Activated gamma-delta T cell (primary cell): ENCODE measurements at places on chromosomes 2 and 18.

GRCh38 chr18:26424428-26425147 is 123.8 kb downstream of the KCTD1 start:
- DNase-seq = no peak

- DNase-seq = no peak
These were observed 239.5 kb downstream of the WDR7 start for GRCh38 chr18:56890632-56891031.

DNA sequence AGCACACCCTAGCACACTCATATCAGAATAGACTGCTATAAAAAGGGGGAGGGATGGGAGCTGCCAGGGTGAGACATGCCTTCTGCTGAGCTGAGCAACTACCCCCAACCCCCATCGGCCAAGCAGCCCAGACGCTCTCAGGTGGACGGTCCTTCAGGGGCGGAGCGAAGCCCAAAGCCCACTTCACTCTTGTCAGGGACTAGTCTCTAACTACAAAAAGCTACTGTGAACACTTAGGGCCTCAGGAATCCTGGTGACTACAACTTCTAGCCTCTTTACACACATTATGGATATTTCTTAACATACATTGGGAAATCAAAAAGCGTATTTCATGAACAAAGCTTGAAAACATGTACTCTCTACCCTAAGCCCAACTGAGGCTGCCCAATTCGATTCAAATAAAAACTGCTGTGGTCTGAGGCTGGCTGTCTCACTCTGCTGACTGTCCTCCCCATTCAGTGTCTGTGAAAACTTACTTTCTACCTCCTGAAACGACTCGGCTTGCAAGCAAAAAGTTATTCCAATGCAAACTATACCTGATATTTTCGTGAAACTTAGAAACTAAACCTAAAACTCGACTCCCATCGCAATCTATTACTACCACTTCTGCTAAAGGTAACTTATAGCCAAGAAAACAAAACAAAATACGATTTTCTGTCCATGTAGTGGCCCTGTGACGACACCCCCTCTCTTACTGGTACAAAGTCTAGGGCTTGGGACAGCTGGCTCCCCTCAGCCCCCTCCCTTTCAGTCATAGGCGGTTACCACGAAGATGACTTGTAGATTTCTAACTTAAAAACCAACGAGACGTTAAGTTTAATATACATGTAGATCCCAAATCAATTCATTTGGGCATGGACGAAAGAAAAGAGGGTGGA is 1.2 kb downstream of the SERTAD2 start:
- no peak for DNase-seq

DNA sequence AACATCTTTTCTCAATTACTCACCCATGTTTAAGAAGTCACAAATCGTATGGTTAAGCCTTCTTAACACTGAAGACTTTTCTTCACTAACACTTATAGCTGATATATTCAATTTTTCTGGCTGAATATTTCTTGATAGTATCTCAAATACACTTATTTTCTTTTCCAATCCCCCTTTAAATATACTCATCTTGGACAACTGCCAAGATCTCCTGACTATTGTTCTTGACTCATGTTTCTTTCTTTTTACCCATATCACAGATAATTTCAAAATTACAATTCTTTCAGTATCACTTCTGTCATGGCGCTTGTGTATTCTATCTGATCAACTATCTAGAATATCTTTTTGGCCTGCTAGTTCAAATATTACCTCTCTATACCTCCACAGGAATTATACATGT is 954.3 kb upstream of the ACVR2A start:
- no peak for DNase-seq

DNA sequence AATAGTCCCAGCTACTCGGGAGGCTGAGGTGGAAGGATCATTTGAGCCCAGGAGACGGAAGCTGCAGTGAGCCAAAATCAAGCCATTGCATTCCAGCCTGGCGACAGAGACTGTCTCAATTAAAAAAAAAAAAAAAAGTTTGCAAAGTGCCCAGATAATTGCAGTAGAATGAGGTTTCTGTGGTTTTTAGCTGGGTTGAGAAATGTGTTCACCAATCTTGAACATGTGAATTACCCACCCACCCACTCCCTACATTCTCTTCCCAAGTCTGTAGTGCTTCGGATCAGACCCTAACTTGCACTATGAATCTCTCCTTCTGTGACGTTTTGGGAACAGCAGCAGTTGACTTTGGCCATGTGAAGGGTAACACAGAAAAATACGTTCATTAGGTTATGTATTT is 247.3 kb downstream of the PTGR3 start:
- DNase-seq = no peak

DNA sequence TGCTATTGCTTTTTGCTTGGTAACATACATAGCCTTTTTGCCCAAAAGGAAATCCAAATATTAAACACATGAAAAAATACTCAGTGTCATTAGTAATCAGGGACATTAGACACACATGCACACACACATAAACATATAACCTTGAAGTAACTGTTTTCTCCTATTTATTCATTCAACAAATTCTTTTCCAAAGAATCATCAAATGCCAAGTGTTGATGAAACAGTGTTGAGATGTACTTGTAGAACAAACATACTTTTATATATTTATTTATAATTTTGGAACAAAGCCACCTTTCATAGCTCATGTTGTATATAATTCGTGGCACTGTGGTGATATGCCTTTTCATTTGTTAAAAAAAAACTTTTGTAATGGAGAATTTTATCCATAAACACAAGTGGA is 81.0 kb downstream of the APLF start:
- no peak for DNase-seq

- DNase-seq = no peak
These were observed 25.2 kb downstream of the TMEM18 start for GRCh38 chr2:651951-652373.

DNA sequence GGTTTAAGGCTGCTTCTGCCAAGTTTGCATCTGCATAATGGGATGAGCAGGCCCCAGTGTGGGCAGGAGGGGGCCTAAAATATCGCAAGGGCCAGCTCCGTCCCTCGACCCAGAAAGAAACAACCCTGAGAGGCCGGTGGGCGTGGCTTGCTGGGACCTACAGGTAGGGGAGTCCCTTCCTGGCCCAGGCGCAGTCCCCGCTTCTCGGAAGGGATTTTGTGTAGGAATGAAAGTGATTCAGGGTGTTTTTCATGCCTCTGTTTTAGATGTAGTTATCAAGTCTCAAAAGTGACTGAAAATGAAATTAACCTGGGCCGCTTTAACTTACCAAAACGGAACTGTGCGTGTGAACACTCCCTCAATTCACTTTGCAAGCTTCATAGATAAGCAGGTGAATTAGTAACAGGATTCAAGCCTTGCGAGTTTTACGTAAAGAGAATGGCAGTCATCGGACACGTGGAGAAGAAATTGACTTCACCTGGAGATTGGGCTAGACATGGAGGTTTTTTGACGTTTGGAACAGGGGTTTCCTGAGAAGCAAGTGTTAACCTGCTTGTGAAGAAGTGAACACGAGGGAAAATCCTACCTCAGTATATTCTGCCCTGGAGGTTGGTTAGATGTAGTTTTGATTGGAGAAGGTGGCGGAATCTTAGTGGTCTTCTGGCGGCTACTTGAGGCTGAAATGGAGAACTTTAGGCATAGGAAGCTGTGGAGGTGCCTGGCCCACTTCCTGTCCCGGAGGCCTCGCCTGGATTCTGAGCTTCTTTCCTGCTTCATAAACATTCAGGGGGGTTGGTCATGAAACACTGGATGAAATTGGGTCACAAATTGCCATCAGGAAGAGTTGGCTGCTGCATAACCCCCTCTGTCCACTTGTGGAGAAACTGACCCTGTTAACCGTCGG is 1.7 kb downstream of the NCK2 start:
- peak; percentile 25 for DNase-seq

DNA sequence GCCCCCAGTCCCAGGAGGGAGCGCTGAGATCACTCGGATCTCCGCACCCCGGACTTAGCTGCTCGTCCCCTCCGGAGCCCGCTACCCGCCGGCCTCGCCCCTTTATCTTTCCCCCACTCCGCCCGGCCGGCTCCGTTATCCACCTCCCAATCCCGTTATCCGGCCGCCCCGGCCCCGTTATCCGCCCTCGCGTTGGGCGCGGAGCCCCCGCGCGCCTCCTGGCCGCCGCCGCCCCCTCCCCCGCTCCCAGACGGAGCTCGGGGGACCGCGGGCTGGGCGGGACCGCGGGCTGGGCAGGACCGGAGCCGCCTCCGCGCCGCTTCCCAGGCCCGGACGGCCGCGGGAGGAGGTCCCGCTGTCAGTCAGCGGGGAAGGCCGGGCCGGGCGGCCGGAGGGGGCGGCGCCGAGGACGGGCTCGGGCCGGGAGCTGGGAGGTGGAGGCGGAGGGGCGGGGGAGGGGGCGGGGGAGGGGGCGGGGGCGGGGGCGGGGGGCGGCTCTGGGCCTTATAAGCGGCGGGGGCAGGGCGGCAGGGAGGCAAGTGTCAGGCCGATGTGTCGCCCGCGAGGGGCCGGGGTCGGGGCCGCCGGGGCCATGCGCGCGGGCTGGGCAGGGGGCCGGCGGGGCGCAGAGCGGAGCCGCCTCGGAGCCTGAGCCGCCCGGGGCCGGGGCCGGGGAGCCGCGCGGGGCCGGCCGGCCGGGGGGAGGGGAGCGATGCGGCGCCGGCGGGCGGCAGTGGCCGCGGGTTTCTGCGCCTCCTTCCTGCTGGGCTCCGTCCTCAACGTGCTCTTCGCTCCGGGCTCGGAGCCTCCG is at the start of gene PKDCC:
Gene PKDCC (plus strand): TSS at position 534 of the 811 bp plus-strand sequence. CDS start 179 bp downstream, at position 713.
- DNase-seq = peak; percentile 30

GRCh38 chr2:215105607-215106354 is 32.6 kb downstream of the ABCA12 start:
- no peak for DNase-seq

- DNase-seq = no peak
These were observed 69.3 kb downstream of the NCKAP5 start for GRCh38 chr2:133498662-133499585.

DNA sequence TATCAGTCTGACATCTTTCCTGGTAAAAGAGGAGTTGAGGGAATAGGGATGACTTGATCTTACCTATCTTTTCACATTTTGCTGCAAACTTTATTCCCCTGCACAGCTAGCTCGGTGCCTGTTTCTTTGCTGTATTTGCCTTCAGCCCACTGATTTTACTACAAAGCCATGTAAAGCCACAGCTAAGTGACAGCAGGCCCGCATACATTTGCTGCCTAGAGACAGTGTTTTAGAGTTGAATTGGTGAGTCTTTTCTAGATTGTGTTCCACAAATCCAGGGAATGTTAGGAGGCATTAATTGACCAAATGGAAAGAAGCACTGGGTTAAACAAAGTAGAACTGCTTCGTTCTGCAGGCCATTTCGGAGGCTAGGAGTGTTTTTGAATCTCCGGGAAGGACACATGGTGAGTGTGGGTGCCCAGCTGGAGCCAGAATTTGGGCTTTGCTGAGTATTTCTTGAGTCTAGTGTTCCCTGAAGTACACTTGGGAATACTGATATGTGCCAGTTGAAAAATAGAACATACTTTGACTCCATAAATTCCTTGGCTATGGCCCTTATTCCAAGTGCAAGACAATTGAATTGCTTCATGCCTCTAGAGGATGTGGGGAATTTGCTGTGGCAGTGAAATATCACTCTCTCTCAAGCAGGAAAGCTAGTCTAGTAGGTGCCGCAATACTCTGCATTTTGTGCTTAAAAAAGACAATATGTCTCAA is 329.8 kb downstream of the PTPRM start:
- DNase-seq = no peak

- DNase-seq = no peak
These were observed 101.3 kb downstream of the SATB2 start for GRCh38 chr2:199356412-199356811.

DNA sequence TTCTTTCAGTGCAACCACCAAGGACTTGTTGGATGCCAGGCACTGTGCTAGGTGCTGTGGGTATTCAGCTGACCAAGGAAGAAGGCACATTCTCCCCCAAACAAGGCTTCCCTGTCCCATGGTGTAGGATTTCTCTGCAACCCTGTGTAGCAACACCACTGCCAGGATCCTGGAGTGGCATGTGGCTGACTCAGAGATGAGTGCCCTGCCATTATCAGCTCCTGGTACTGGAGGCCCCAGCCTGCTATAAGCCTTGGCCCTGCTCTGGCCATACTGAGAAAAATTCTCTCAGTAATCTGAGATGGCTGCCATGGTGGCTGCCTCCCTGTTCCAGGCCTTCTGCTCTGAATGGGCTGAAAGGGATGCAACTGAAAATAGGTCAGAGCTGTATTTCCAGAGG is 4.3 kb downstream of the SMYD5 start:
- DNase-seq = no peak

DNA sequence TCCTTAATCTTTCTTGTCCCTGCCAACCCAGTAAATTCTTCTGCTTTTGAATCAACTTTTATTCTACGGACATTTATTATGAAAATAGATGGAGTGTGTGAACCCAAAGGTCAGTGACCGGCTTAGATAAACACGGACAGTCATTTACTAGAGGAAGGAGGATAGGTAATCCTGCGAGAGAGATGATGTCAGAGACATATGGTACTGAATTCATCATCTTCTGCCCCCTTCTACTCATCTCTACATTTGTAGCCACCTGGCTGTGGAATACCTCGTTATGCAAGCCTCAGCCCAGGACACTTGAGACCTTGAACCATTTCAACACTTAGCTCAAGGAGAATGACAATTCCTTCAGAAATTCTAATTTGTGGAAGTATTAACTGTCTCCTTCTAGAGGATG is 443.6 kb downstream of the TDRD15 start:
- DNase-seq = no peak

DNA sequence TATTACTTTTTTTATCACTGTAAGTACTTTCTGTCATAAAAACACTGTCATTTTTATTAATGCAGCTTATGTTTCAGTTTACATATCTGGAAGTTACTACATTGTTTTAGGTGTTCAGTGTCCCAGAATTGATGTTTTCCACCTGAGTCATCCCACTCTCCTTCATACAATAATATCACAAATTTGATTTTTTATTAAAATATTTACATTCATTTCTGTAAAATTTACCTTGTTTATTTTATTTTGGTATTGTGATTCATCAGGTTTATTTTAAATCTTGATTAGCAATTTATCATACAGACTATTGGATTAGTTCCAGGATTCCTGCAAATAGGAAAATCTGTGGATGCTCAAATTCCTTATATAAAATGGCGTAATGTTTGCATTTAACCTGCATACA is 1662.9 kb downstream of the SUCLG1 start:
- DNase-seq = no peak

- no peak for DNase-seq
These were observed 28.2 kb downstream of the BCL2L11 start for GRCh38 chr2:111148925-111149324.

DNA sequence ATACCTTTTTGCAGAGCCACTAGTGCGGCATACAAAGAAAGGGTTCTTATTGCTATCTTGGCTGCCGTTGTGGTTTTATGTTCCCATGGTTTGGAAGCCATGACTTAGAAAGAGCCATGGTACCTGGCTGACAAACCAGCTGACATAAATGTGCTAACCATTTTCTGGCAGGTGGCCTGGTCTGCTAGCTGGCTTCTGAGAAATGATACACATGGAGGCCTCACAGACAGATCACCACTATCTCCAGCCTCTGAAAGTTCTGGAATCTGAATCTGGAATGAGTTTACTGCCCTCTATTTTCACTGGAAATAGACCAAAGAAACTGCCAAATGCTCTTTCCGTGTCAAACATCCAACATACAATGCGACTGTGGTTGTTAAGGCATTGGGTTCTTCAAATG is 123.7 kb downstream of the QPCT start:
- no peak for DNase-seq

- no peak for DNase-seq
These were observed 59.3 kb downstream of the DPP4 start for GRCh38 chr2:162014751-162015150.
